ENCODE measurements at places on chromosomes 12 and 14. TPM values are rescaled to one million over a fixed set of nuclear protein-coding genes. Genes with fewer than 3 reads are reported as not detected.
A peak's percentile ranks its signal among the peaks of the same experiment; 100 is the strongest.

- no peak overlapping the region for H3K4me3 ChIP-seq
- peaks cover 8% of the 10 kb centered on the region for H3K27me3 ChIP-seq
- no peaks in the 10 kb centered on the region for H3K36me3 ChIP-seq
- no peak overlapping the region for H3K27ac ChIP-seq
These were observed 13.3 kb upstream of the VRK1 start for GRCh38 chr14:96783915-96784224.

KCNJ8 gene
- total RNA-seq = not detected

DNA sequence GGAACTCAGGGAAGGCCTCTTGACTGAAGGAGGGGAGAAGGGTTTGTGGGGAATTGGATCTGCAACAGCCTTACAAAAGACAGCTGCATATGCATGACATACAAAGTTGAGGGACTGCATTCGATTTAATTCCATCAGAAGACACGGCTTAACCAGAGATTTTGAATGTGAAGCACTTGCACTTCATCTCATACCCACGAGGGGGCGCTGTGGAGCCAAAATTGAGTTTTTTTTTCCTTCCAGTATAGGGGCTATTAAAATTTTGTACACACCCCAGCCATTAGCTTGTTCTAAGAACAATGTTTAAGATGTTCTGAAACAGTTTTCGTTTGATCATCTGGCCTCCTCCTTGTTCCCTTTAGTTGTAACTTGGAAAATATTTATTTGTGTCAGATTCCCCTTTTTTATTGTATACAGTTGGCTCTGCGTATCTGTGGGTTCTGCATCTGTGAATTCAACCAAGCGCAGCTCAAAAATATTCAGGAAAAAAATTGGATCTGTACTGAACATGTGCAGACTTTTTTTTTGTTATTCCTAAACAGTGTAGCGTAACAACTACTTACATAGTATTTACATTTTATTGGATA is 1.6 kb downstream of the SUDS3 start:
- peaks cover 32% of the 10 kb centered on the region for H3K4me1 ChIP-seq
- H3K36me3 ChIP-seq = peaks cover 14% of the 10 kb centered on the region
- H3K27me3 ChIP-seq = no peaks in the 10 kb centered on the region
- H3K4me3 ChIP-seq = peak overlapping the region; percentile 86
- DNase-seq = peak; percentile 63
- peak overlapping the region; percentile 81 for H3K27ac ChIP-seq

GALNT6 gene
- 15.6 TPM for total RNA-seq

AMN gene
- total RNA-seq = 0.66 TPM

CAPZA3 gene
- not detected for total RNA-seq

- no peak for DNase-seq
- H3K4me1 ChIP-seq = peaks cover 13% of the 10 kb centered on the region
- no peak overlapping the region for H3K4me3 ChIP-seq
- no peaks in the 10 kb centered on the region for H3K36me3 ChIP-seq
These were observed 54.0 kb upstream of the ELK3 start for GRCh38 chr12:96140174-96140573.

GRIP1 gene
- total RNA-seq = 1.5 TPM

- H3K4me3 ChIP-seq = no peak overlapping the region
- no peaks in the 10 kb centered on the region for H3K4me1 ChIP-seq
- no peak overlapping the region for H3K27ac ChIP-seq
- H3K36me3 ChIP-seq = no peaks in the 10 kb centered on the region
- DNase-seq = no peak
These were observed 78.2 kb downstream of the GAS2L3 start for GRCh38 chr12:100651694-100652093.

All from CD8-positive, alpha-beta memory T cell (primary cell).